ENCODE measurements at places on chromosomes 12 and 14.

DNA sequence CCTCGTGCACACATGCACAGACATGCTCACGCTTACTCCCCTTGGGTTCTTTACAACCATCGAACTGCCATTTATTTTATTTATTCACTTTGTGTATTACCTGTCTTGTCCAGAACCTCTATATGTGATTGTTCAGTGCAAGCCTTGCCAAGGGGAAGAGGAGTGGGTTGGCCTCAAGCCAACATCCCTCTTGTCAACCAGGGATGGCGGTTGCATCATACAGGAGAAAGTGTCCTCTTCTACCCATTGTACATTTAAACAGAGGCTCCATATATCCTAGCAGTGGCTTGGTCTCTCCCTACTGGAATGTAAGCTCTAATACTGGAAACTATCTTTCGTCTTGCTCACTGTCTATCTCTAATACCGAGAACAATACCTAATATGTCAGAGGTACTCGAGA lies 108.4 kb downstream of the C12orf42 start:
- no peak for DNase-seq

- DNase-seq, result no peak
These were observed 95.1 kb downstream of the EP400 start for GRCh38 chr12:132044661-132045412.

DNA sequence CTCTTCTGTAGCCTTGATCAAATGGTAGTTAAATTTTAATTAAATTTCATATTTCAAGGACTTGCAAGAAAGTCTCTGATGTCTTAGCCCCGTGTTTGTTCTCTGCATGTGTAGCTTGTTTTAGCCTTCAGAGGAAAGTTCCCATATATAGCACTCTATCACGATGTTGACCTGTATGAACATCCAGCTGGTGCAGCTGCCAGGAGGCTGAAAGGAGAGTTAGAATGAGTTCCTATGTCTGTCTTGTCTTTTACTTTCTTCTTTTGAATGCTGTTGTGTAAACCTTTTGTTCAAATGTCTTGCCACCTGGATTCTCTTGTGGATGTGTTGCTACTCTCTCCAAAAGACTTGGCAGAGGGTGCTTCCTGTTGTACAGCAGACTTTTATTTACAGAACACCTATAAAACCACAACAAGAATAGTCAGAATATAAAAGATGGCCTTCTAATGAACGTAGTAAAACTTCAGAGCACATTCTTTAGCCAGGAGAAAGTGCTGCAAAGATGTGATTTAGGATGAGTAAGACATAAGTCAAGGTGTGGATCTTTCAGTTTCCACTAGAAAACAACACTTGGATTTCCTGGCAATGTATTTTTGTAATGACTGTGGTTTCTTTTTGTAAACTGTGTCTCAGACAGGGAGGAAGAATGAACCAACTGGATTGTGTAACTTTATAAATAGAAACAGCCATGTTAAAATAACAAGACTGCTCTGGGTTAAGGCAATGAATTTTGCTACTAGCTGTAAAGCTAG lies 17.2 kb downstream of the NAV3 start:
- DNase-seq, result no peak

DNA sequence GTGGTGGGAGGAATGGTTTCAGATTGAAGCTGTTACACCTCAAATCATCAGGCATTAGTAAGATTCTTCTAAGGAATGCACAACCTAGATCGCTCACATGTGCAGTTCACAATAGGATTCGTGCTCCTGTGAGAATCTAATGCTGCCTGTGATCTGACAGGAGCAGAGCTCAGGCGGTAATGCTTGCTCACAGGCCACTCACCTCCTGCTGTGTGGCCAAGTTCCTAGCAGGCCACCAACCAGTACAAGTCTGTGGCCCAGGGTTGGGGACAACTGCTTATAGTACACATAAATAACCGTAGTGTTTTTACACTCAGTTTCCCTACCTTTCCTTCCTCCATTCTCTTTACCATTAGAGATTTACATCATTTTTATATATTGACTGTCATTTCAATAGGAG lies 121.4 kb downstream of the SLCO1B3 start:
- no peak for DNase-seq

DNA sequence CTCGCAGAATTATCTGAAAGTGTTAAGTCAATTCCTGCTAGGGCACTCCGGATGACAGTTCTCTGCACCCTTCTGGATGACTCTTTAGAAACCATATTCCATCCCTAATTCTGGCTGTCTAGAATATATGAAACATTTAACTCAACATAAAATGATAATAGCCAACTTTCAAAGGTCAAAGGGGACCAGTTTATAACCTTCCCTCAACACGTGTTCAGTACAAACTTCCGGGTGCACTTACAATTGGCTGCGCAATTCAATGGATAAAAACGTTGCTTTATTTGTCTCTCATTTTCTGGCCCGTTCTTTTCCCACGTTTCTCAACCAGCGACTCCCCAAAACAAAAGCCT lies 1.3 kb downstream of the SBNO1 start:
- DNase-seq, result no peak

GRCh38 chr12:61452076-61452475 lies 808.1 kb upstream of the USP15 start:
- no peak for DNase-seq

GRCh38 chr14:69906201-69906600 lies 27.0 kb downstream of the SMOC1 start:
- no peak for DNase-seq

DNA sequence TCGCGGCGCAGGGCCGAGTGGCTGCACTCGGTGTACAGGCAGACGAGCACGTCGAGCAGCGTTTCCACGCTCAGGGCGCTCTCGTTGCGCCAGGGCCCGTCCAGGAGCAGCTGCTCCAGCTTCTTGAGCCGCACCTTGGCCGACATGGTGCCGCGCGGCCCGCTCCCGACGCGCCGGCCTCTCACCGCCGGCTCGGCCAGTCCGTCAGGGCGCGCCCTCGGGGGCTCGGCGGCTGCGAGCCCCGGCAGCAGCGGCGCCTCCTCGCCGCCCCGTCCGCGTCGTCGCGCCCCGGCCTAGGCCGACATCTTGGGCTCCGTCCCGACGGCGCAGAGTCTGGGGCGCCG lies 349 bp downstream of the CDC42BPB start:
- no peak for DNase-seq

- DNase-seq, result no peak
These were observed 84.2 kb downstream of the PIWIL1 start for GRCh38 chr12:130421896-130422295.

DNA sequence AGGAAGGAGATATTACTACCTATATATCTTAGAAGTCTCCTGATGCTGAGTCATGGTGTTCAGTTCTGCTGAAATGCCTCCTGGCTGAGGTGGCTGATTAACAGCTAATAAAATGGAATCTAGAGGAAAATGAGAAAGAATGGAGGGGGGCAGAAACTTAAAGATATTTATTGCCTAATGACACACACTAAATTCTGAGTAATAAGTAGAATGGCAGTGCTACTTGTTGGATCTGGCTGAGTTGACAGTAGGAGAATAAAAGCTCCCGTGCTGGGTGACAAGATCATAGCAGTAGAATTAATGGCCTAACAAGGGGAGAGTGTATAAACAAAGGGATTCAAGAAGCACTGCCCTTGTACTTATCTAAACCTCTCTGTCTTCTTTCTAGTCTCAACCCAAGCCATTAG lies 137.5 kb downstream of the CNTN1 start:
- DNase-seq, result no peak

- no peak for DNase-seq
These were observed 7.5 kb upstream of the NID2 start for GRCh38 chr14:52076334-52076733.

DNA sequence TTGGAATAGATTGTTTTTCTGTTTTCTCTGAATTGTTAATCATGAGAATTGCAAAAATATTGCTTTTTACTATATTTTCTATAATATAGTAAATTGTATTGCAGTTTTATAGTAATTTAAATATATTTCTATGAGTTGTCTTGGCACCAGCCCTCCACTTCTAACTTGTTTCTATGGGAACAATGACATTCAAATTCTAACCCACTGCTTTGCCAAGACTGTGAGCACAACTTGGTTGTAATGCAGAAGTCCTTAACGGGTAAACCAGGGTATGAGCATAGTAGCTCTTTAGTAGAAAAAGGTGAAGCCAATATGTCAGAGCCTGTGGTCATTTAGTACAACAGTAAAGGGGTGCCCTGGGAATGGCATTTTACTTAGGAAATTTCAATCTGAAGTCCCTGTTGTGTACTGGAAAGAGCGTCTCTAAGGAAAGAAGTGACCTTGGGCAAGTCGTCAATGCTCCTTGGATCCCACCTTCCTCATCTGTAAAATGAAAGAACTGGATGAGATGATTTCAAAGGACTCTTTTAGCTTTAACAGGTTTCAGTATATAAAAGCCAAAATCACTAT lies 283.3 kb downstream of the ATP23 start:
- DNase-seq, result no peak

DNA sequence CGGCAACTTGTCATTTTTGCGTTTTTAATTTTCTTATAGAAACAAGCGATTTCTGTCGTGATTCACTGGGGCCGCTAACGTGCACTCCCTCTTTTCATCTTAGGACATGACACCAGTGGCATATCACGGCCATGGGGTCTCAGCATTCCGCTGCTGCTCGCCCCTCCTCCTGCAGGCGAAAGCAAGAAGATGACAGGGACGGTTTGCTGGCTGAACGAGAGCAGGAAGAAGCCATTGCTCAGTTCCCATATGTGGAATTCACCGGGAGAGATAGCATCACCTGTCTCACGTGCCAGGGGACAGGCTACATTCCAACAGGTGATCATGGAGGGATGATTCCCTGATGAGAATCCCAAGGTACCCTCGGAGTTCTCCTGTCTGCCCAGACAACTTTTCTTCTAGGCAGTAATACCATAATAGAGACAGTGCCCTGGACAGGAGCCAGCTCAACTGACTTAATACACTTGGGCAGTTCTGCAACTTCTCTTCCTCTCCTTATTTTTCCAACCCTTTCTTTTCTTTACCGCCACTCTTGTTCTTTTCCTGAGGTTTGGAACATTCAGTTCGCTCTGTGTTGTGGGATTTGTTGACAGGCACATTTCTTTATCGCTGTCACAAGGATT lies 821 bp downstream of the TMEM106C start:
- DNase-seq, result no peak

DNA sequence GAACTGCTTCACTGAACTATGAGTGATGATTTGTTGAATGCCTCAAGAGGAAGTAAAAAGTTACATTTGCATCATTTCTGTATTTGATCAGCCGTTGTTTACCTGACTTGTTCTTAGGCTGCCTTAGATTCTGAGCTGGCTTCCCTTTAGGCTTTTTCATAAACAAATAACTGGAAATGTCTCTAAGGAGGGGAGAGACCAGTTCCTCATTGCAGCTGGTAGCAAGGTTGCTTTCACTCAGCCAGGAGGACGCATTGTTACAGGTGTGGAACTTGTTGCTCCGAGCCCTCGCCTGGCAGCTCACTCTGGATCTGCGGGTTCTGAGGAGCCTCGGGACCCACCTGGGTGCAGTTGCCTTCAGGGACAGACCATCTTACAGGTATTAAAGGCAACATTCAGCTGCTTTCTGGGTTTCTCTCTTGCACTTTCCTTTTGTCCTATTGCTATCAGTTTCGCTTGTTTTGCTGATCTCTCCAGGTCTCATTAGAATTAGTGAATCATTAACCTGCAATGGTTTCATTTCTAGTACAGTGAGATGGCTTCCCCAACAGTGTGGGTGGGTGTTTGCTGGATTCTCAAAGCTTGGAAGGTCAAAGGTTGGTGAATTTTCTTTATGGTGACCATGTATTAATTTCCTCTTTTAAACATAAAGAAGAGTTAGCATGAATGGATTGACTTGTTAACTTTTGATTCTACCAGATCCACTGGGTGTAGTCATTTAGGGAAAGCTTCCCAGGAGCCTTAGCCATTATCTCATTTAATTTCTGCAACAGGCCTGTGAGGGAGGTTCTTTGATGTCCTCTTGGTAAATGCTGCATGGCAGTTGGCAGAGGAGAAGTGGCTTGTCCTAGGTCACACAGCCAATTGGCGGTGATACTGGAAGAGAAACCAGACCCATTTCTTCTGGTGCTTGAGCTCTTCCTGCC lies at the start of gene PLEKHG7:
PLEKHG7 (plus strand) TSS at position 236 of the 926 bp plus-strand sequence. CDS start 3,643 bp downstream, outside the sequence.
- no peak for DNase-seq

DNA sequence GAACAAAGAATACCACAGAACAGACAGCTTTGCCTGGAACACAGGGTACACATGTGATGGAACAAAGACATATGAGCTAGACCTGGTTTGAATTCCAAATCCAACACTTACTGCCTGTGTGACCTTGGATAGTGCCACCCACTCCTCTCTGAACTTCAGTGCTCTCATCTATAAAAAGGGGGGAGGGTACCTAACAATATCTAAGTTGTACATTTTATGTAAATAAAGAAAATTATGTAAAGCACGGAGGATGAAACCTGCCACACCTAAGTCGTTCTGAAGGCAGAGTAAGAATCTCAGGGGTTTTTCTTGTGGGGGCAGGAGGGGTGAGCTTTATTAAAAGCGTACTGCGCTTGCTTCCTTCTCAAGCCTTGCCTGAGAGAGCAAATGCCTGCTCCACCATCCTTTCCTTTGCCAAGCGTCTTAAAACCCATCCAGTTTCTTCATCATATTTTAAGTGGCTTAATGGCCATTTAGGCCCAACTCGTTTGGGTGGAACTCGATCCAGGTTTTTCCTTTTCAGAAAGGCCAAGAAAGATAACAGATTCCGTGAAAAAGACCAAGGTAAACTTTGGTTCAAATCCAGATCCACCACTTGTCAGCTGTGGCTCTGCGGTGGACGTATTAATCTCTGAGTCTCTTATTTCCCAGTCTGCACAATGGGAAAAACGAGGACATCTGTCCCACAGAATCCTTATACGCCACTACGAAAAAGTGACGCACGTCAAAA lies 946 bp downstream of the DDX24 start:
- DNase-seq, result no peak

- no peak for DNase-seq
These were observed 4.5 kb upstream of the HOXC11 start for GRCh38 chr12:53968214-53969127.

DNA sequence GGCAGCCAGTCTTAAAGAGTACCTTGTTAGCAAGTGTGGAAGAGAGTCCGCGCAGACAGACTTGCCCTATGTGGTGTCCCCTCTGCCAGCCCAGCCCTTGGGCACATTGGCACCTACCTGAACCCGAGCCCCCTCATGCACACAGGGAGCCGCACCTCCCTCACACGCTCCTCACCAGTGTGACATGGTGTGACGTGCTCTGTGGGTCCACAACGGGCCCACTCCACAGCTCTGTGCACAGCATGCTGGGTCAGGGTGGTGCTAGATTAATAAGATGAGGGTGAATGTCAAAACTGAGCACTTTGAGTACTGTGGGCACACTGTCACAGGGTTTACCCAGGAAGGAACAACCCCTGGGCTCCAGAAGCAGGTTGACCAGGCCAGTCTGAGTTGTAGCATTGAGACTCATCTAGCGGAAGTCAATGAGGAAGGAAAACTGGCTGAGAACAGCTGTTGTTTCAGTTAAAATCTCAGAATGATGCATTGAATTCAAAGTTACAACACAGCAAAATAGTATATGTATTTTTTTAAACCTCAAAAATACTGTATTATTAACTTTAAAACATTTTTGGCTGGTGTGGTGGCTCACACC lies 53.4 kb upstream of the AMN start:
- no peak for DNase-seq

DNA sequence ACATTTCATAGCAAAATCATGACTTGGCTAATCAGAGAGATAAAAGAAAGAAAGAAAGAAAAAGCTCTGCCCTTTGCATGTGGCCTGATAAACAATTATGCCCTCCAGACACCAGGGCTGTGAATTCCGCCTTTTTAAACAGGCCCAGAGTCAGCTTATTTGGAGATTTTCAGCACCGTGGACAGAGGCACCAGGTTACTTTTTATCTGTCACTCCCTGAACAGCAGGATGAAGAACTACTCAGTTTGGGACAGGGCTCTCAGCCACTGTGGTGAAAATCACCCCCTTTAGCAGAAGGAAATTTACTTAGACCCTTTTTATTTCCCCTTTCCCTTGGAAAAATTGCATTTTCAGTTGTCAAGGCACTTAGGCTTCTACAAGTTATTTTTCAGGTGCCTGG lies 359.9 kb downstream of the NRXN3 start:
- DNase-seq, result no peak
